ENCODE measurements at places on chromosomes 5 and 9.

DNA sequence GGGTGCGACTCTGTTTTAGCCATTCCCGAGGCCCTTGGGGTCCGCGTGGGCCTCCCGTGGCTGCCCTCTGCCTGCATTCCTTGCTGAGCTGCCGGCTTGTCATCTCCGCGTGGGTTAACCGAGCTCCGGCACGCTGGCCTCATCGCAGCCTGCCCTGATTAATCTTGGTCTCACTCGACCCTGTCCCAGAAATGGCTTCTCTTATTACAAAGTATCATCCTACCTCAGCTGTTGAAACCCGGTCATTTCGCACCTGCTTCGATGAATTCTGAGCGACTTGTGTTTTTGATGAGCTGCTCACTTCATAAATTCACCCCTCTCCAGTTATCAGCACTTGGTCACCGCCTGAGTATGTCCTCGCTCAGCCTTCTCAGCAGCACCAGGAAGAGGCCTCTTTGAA lies 123.5 kb upstream of the EGFLAM start:
- DNase-seq = no peak

GRCh38 chr5:159972538-159973362 lies 36.2 kb upstream of the TTC1 start:
- DNase-seq = no peak

GRCh38 chr5:132907161-132907560 lies 33.7 kb downstream of the LEAP2 start:
- DNase-seq = no peak

DNA sequence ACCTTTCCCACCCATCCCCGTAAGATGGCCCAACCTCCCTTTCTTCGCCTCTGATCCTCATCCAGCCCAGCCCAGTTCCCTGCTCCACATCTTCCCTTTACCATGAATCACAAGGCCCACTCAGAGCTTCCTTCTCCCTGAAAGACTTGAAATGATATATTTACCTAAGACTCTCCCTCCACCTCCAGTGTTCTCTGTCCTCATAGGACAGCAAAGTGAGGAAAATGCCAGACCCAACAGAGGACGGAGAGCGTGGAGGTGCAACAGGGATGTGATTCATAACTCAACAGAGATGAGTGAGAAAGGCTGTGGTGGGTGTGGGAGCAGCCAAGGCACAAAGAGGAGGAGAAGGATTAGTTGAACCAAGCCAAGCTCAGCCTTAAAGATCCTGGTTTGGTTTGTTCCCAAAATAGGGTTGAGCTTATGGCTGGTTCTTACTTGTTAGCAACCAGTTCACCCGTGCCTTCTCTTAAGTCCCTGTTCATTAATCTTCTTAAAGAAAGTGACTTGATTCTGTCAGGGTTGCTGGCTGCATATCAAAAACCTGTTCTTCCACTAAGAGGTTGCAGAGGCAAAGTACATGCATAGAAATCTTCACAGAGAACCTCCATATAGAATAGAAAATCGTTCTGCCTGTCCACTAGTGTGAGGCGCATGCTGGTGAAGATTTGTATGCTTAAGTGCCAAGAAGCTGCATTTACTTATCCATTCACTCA lies 183.2 kb downstream of the ACTL7B start:
- no peak for DNase-seq

GRCh38 chr9:106613250-106613737 lies 249.7 kb upstream of the ZNF462 start:
- DNase-seq = no peak

- DNase-seq = no peak
Observed at GRCh38 chr5:133273661-133274596, 222.1 kb downstream of the HSPA4 start.

- no peak for DNase-seq
Observed at GRCh38 chr5:116544531-116545241, 29.9 kb downstream of the SEMA6A start.

- DNase-seq = peak; percentile 47
Observed at GRCh38 chr5:104859437-104859836, 1296.8 kb upstream of the NUDT12 start.

- peak; percentile 50 for DNase-seq
Observed at GRCh38 chr9:110810262-110810976, 141.8 kb downstream of the MUSK start.

- no peak for DNase-seq
Observed at GRCh38 chr9:125538092-125538473, 168.9 kb downstream of the MAPKAP1 start.

- DNase-seq = no peak
Observed at GRCh38 chr5:67235399-67236110, 39.0 kb upstream of the CD180 start.

GRCh38 chr5:963310-963672 lies 45.3 kb upstream of the NKD2 start:
- DNase-seq = no peak

DNA sequence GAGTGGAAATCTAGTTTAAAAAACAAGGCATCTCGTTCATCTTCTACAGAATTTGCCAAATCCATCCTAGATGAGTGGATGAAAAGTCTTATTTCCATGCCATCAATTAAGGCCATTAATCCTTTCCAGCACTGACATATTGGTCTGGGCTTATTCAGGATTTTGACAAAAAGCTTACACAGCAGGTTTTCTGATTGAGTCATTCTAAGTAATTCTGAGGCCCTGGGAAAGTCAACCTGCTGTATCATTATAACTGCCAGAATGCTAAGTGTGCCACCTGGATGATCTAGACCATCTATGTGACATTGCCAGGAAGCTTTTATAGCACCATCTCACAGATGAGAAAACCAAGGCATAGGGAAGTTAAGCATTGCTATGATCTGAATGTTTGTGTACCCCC lies 132.1 kb upstream of the MAP3K1 start:
- DNase-seq = no peak

GRCh38 chr9:131642496-131643083 lies 97.3 kb downstream of the PRRT1B start:
- no peak for DNase-seq

- DNase-seq = no peak
Observed at GRCh38 chr9:117205806-117206205, 209.1 kb downstream of the ASTN2 start.

DNA sequence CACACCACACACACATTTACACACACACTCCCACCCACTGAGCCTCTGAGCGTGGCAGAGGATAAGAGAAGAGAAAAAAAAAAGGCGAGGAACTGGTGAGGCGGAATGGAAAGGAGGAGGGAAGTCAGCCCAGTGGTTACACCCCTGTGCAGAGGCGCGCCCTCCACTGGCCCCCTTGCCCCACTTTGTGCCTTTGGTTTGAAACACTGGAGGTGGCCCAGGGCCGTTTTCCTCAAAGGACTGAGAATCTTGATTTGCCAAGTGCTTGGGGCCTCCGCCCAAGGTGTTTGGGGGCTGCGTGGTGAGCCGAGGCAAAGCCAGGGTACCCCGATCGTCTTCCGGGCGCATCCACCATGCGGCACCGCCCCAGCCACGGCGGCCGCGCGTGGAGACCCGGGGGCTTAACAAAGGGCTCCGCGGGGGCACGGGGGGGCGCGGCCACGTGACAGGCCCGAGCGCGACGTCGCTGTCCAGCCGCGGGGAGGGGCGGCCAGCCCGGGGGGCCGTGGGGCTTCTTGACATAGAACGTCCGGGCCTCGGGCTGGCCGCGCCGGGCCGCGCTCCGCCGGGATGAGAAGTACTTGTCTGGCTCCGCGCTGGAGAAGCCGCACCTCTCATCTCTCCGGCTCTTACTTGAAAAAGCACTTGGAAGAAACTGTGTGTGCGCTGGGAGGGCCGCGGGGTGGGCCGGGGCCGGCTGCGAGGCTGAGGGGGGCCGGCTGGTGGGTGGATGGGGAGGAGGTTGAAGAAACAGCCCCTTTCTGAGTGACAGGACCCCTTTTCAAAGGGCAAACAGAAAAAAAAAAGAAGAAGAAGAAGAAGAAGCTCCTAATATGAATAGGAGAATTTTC lies 21.0 kb downstream of the NR2F1 start:
- DNase-seq = no peak
